ENCODE measurements at places on chromosomes 2 and 18.

- no peak overlapping the region for H3K27ac ChIP-seq
- peaks cover 2% of the 10 kb centered on the region for H3K4me1 ChIP-seq
- H3K4me3 ChIP-seq = no peak overlapping the region
- H3K27me3 ChIP-seq = no peaks in the 10 kb centered on the region
- peaks cover 7% of the 10 kb centered on the region for H3K36me3 ChIP-seq
Measured at GRCh38 chr2:15365411-15365810, 195.7 kb downstream of the NBAS start.

DNA sequence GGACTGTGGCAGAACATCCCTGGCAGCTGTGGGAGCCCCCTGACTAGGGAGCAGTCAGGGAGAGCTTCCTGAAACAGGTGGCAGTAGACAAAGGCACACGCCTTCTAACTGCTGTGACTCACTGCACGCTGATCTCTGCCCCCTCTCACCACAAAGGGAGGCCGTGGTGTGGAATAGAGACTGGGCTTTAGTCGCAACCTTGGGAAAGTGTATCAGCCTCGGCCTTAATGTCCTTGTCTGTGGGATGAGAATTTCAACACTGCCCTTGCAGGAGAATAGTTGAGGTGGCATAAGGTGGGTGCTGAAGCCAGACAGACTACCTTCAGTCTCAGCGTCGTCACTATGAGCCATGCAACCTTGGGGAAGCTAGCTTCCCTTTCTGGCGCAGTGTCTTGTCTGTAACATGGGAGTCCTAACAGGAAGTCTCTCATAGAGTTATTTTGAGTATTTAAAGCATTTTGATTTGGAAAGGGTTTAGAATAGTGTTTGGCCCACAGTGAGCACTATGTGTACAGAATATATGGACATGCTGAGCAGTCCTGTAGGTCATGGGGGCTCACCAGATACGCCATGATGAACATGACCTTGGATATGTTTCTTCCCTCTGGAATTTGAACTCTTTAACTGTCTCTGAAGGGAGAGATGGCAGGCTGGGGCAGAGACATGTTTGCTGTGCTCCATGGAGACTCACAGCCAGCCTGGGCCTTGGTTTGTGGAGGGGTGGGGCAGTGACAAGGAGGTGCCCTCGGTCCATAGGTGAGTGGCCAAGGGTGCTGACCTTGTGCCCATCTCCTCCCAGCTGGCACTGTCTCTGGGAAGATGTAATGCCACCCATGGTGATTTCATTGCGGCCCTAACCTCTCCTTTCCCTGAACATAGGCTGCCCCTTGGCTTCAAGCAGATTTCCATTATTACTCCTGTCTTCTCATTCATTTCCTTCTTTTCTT lies 29.5 kb upstream of the SMAD7 start:
- H3K27ac ChIP-seq = no peak overlapping the region
- no peak for DNase-seq
- peaks cover 18% of the 10 kb centered on the region for H3K27me3 ChIP-seq

DNA sequence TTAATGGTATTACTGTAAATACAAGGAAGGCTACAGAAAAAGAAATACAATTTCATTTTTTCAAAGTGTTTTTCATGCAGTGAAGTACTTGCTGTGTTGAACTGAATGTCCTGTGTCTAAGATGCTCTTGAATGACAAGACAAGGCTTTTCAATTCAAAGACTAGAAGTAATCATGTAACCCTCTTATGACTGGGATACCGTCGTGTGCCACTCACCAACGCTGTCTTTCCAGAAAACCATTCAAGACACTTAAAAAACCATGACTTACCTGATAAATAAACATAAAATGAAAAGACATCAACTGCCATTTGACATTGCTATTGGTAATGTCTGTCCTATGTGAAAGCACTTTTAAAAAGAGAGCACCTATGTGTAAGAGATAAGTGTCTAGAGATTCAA lies 183.1 kb upstream of the DPP10 start:
- no peak overlapping the region for H3K4me3 ChIP-seq
- H3K27ac ChIP-seq = no peak overlapping the region
- H3K4me1 ChIP-seq = peaks cover 7% of the 10 kb centered on the region
- DNase-seq = no peak

DNA sequence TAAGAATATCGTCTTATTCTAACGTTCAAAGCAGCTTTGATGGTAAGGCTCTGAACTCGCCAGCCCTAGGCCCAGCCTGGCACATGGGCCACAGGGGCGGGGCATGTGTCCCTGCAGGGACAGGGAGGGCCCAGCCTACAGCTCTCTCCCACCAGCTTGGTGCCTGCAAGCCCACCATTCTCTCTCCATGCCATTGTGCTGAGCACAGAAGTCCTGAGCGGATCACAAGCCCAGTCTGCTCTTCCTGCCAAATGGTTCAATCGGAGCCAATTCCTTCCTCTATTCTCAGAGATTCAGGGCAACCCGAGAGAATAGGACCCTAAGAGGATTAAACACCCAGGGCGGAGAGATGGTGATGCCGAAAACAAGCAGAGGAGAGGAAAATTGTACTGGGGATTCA lies 50.3 kb upstream of the APCDD1 start:
- no peak for DNase-seq
- peaks cover 8% of the 10 kb centered on the region for H3K4me1 ChIP-seq
- peaks cover 40% of the 10 kb centered on the region for H3K27me3 ChIP-seq
- H3K36me3 ChIP-seq = no peaks in the 10 kb centered on the region
- H3K4me3 ChIP-seq = no peak overlapping the region

- peaks cover 19% of the 10 kb centered on the region for H3K4me1 ChIP-seq
- H3K27ac ChIP-seq = no peak overlapping the region
- H3K4me3 ChIP-seq = no peak overlapping the region
- H3K27me3 ChIP-seq = no peaks in the 10 kb centered on the region
Measured at GRCh38 chr2:65136253-65136652, 6.3 kb upstream of the RAB1A start.

- DNase-seq = no peak
- H3K27me3 ChIP-seq = peaks cover 28% of the 10 kb centered on the region
- H3K4me3 ChIP-seq = no peak overlapping the region
- peak overlapping the region; percentile 59 for H3K27ac ChIP-seq
- H3K4me1 ChIP-seq = peaks cover 6% of the 10 kb centered on the region
Measured at GRCh38 chr18:79403723-79404566, 8.2 kb downstream of the NFATC1 start.

- no peaks in the 10 kb centered on the region for H3K36me3 ChIP-seq
- DNase-seq = no peak
- H3K4me1 ChIP-seq = no peaks in the 10 kb centered on the region
- no peak overlapping the region for H3K27ac ChIP-seq
- no peak overlapping the region for H3K4me3 ChIP-seq
- no peaks in the 10 kb centered on the region for H3K27me3 ChIP-seq
Measured at GRCh38 chr2:193315428-193316091, 1120.8 kb upstream of the TMEFF2 start.

DNA sequence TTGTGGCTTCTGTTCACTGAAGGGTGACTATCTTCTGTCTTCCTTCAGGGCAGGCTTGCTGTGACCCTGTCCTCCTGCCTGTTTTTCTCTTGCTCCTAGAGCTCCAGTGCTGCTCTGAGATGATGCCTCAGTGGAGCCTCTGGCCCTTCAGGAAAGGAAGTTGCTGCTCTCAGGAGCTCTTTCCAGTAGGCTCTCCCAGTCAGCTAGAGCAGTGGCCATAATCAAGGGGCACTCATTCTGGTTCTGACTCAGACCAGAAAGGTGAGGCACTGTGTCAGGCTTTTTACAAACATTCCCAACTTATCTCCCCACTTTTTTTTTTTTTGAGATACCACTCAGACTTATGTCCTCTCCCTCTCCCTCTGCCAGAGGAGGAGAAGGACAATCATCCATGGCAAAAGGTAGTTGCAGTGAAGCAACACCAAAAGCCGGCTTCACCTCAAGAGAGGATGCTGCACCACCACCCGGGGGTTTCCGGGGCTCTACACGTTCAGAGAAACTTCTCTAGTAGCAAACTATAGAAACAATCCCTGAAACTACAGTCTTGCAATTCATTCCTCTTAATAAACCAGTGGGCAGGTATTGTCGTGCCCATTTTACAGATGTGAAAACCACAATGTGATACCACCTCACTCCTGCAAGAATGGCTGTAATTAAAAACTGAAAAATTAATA lies 115.4 kb downstream of the ACTR3 start:
- no peaks in the 10 kb centered on the region for H3K36me3 ChIP-seq
- no peak overlapping the region for H3K4me3 ChIP-seq
- no peaks in the 10 kb centered on the region for H3K27me3 ChIP-seq

GRCh38 chr2:157990173-157990572 lies 111.5 kb upstream of the UPP2 start:
- H3K4me1 ChIP-seq = no peaks in the 10 kb centered on the region
- no peaks in the 10 kb centered on the region for H3K36me3 ChIP-seq
- H3K27me3 ChIP-seq = peaks cover 3% of the 10 kb centered on the region
- H3K4me3 ChIP-seq = no peak overlapping the region
- DNase-seq = no peak

DNA sequence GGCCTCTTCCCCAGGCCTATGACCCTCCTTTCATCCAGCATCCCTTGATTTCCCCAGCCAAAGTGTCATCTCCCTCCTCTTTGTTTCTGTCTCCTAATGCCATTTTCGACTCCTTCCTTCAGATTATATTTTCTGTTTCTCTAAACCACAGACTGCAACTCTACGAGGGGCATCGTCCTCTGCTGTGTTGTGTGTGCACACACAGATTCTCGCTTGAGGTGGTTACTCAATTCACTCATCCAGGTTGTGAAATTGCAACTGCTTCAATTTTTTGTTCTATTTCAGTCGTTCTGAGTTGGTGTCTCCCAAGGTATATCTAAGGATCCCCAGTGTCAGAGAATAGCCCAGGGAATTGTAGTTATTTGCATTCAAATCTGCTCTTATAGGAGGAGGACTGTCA lies 113.5 kb upstream of the NDUFV2 start:
- peaks cover 16% of the 10 kb centered on the region for H3K4me1 ChIP-seq
- no peak overlapping the region for H3K4me3 ChIP-seq
- H3K27ac ChIP-seq = no peak overlapping the region
- no peaks in the 10 kb centered on the region for H3K36me3 ChIP-seq
- H3K27me3 ChIP-seq = peaks cover 11% of the 10 kb centered on the region
- no peak for DNase-seq

DNA sequence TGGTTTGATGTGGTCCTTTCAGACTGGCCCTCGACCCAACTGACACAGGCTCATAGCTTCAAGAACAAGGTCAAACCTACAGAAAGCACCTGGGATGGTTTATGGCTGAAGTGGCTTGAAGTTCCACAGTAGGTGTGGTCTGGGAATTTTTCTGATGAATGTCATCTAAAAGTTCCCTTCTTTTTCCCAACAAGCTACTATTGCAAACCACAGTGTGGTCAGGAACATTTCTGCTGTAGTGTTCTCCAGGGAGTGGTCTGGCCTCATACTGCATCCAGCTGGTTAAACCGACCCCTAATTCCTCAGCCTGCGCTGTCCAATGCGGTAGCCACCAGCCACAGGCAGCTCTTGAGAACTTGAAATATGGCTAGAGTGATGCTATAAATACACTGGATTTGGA lies 92.7 kb downstream of the FAM124B start:
- no peak overlapping the region for H3K4me3 ChIP-seq
- no peak overlapping the region for H3K27ac ChIP-seq
- no peaks in the 10 kb centered on the region for H3K36me3 ChIP-seq
- H3K27me3 ChIP-seq = no peaks in the 10 kb centered on the region
- H3K4me1 ChIP-seq = peaks cover 4% of the 10 kb centered on the region

DNA sequence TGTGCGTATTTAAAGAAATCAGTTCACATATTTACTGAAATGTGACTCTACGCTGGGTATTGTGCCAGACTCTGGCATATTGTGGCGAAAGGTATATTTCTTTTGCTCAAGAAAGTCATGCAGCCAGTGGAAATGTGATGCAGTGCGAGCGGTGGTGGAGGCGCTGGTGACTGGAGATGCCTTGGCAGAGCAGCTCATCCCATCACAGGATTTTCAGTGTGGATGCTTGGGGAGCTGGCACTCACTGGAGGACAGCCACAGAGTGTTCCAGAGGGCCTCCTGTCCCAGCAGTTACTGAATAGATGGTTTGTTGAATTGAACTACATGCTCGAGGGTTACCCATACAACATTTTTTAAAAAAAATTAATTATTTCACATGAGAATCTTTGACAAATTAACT lies 117.6 kb downstream of the ZNF407 start:
- H3K27ac ChIP-seq = no peak overlapping the region
- DNase-seq = no peak
- peaks cover 3% of the 10 kb centered on the region for H3K36me3 ChIP-seq
- peaks cover 17% of the 10 kb centered on the region for H3K4me1 ChIP-seq

DNA sequence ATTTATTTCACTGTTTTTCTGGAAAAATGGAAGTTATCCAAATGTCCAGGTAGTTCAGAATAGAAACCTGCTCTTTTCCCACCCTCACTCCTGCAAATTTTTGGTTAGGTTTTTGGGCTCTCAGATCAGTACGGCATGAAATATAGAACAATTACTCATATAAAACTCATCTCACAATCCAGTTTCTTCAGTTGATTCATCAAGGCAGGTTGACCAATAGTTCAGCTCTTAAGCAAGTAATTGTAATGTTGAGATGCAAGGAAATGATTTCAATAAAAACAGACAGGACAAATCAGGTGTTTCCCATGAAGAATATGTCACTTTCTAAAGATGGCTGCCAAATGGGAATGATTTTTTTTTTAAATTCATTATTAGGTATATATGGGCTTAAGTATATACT lies 2.0 kb downstream of the RAB27B start:
- peaks cover 31% of the 10 kb centered on the region for H3K4me1 ChIP-seq
- peak overlapping the region; percentile 77 for H3K4me3 ChIP-seq
- no peak for DNase-seq
- H3K27ac ChIP-seq = no peak overlapping the region
- peaks cover 6% of the 10 kb centered on the region for H3K27me3 ChIP-seq

- no peaks in the 10 kb centered on the region for H3K4me1 ChIP-seq
- no peak for DNase-seq
- H3K4me3 ChIP-seq = no peak overlapping the region
- H3K27me3 ChIP-seq = no peaks in the 10 kb centered on the region
- no peak overlapping the region for H3K27ac ChIP-seq
Measured at GRCh38 chr2:166211079-166211478, 83.3 kb upstream of the SCN1A start.

DNA sequence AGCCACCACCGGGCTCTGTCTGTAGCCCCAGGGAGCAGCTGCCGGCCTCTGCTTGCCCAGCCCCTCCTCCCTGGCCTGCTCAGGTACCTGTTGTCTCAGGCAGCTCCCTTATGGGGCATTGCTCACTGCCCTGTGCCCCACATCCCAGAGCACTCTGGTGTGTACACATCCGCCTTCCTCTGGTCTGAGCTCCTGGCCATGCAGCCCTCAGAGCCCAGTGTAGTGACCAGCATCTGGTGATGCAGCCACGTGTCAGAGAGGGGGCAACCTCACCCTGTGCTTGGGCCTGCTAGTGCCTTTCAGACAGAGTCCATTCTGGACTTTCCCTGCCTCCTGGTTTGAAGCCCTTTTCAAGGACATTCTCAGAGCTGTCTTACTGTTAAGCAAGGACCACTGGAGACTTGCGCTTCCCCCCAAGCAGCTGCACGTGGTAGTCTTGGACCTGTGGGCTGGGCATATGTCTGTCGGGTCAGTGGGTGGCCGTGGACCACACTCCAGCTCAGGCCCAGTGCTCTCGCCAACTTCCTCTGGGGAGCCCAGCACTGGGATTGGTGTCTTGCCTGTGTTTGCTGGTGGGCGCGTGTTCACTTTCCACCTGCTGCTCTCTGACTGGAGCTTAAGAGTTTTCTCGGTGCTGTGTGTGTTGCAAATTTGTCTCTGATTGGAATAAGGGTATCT lies 30.7 kb downstream of the DGKD start:
- DNase-seq = no peak
- peaks cover 9% of the 10 kb centered on the region for H3K4me1 ChIP-seq
- H3K36me3 ChIP-seq = peaks cover under 1% of the 10 kb centered on the region
- no peak overlapping the region for H3K27ac ChIP-seq

Measured in progenitor cell of endocrine pancreas (in vitro differentiated cells).